ENCODE measurements at places on chromosomes 3 and 15.

GRCh38 chr3:141489203-141489602, 2.4 kb downstream of the RASA2 start:
- DNase-seq: no peak

DNA sequence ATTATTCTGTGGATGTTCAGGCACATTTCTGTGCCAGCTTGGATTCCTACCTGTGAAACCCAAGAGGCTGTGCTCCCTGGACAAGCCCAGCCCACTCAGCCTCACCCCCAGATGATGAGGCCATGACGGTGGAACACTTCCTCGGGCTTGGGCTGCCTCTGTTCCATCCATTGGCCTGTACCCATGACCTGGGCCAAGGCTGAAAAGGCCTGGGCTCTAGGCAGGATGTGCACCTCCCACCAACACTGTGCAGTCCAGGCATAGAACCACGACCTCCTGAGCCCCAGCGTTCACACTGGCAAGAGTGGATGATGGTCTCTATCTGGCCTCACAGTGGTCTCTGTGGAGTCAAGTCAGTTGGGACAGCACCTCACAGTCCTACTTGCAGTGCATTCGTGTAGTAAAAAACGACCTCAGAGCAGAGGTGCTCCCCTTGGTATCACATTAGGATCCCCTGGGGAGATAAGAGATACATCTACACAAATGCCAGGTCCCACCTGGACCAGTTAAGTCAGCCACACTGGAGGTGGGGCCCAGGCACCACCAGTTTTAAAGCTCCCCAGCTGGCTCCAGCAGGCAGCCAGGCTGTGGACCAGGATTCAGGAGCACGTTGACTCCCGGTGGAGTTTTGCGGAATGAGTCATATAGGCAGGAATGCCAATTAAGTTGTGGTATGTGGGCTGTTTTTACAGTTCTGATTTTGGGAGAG, 39.0 kb upstream of the IGF1R start:
- no peak for DNase-seq

DNA sequence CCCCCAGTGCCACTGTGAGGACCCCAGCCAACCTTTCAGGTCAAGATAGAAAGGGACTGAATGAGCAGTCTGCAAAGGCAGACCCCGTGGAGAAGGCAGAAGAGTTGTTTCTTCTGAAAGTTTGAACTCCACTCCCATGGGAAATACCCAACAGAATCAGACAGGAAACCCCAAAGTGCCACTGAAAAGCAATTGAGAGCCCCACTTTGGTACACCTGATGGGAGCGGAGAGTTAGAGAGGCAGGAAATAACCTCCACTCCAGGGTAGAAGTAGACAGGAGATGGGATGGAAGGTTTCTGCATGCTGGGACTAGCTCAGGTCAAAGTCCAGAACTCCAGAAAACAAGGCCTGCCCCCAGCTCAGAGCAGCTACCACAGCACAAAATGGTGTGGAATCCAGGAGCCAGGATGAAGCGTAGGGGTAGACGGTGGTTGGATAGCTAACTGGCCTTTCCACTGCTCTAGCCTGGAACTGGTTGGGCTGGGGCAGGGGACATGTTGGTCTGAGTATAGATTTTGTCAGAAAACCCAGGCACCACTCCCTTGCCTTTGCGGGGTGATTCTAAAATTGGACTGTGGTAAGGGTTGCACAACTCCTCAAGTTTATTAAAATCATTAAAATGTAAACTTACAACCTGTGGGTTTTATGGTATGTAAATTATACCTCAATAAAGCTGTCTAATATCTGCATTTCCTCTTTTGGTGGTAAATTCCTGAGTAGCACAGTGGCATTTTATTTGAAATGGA, 1.9 kb upstream of the RAB43 start:
- no peak for DNase-seq

GRCh38 chr3:42996021-42996420, 16.9 kb downstream of the GASK1A start:
- no peak for DNase-seq

DNA sequence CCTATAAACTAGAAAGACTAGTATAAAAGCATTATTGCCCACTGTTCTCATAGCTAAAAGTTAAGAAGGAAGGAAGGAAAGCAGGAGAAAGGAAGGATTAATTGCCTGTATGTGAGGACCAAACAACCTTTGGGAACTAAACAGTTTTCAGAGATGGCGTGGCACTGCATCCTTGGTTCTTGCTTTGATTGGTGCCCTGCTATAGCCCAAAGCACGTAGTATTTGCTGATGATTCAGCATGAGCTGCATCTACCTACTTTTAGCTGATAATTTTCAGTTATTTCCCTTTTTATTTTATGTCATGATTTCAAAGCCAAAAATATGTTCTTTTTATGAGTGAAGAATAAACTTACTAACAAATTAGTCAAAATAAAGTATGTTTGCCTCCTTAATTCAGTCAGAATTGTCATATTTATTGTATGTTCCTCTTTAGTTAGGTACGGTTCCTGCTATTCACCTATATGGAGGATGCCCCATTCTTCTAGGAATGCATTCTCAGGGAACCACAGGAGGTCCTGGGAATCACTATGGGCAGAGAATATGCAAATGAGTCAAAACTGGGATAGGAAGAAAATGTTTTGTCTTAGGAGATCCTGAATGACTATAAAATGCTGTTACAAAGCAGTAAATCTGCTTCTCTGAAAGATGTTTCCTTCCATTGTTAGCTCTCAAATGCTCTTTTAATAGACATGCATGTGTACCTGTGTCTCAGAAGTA, 65.4 kb upstream of the THSD4 start:
- no peak for DNase-seq

GRCh38 chr3:13451301-13451673, 28.8 kb upstream of the HDAC11 start:
- DNase-seq: peak; percentile 14

DNA sequence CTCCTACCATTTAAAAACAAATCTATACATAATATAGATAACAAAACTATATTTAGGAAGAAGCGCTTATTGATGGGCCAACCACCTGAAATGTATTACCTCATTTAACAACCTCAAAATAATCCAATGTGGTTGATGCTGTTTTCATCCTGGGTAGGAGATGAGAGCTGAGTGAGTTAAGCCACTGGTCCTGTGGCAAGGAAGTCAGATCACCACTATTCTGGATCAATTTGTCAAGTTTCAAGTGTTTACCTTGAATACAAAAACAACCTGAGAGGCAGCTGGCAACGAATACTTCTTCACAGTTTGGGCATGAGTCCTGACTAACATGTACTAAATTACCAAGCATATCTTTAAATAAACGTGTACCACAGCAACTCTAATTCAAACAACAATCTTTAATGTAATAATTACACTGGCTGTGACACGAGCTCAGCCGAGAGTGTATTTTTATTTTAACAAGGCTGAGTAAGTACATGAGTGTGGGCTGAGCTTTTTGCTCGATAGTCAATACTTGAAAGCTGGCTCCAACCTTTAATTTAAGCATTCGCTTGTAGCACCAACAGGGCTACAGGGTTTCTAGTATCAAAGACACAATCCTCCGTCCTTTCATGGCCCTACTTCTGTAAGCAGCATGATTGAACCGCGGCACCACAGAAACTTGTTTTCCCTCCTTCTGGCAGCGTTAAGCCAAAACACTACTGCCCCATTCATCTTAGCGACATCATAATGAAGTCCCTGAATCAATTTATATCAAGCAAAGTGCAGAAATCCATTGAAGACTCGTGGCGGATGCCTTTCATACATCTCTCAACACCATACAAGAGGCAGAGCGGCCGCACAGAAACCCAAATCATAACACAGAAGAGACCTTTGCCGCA, 93.8 kb upstream of the ICE2 start:
- DNase-seq: no peak

GRCh38 chr3:164340273-164340672, 738.0 kb downstream of the SI start:
- DNase-seq: no peak

DNA sequence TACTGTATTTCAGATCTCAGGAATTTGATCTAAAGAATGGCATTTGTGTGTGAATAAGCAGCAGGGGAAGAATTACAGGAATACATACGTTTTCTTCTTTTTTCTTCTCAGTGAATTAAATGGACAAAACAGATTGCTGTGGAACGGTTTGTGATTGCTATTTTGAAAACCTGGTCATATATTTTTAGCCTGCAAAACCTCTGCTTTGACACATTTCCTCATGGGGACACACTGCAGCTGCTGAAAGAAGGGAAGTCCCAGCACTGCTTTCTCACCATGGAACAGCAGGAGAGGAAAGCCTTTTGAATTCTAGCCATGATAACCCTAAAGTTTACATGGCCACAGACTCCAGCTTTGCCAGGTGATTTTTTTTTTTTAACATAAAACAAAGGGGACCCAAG, 315.0 kb downstream of the OXSM start:
- no peak for DNase-seq

- DNase-seq: no peak
Measured at GRCh38 chr15:28890711-28891495, 5.1 kb downstream of the APBA2 start.

GRCh38 chr15:92810418-92811138, 89.5 kb upstream of the CHD2 start:
- no peak for DNase-seq

GRCh38 chr15:74123131-74123429, 7.3 kb upstream of the ISLR2 start:
- DNase-seq: no peak

DNA sequence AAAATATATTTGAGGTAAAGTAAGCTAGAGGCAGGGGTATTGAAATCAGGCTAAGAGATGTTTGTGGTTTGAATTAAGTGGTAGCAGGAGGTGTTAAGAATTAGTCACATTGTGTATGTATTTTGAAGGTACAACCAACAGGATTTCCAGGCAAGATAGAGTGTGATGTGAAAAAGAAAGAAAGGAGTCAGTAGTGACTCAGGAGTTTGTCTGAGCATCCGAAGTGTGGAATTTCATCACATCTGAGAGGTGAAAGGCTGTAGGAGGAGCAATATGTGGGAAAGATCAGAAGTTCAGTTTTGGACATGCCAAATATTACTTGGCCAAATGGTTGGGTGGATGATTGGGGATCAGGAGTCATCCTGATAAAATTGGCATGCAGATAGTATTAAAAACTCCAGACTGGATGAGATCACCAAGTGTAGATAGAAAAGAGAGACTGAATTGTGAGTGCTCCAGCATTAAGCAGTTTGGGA, 32.1 kb upstream of the EBLN2 start:
- DNase-seq: no peak

DNA sequence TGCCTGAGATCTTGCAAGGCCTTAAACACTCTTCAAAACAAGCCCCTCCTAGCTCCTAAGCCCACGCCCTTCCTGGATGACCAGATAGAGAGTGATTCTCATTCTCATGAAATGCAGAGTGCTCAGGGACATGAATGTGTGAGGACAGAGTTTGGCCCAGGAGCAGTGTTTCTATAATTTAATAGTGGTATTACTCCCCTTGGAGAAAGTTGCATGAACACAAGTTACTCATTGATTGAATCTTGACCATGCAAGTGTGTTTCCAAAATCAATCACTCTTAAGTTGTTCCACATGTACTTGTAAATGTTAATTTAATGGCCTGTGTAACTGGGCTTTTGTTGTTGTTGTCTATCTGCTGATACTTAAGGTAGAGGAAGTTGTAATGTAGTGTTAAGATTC, 181.6 kb downstream of the ADAMTSL3 start:
- DNase-seq: no peak

DNA sequence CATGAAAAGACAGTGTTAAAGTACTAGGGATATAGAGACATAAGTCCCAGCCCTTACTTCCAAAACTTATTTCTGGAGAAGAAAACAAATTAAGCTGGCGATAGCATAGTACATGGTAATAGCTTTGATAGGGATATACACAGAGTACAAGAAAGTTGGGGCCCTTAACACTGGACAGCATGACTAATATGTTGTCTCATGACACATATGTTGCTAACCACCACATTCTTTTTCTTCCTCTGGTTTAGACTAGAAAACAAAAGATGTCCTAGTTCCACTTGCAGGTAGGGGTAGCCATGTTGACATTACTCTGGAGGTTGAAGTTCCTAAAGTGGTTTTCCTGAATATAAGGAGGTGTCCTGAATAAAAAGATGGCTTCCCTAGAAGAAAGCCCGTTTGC, 75.3 kb downstream of the RFX7 start:
- no peak for DNase-seq

DNA sequence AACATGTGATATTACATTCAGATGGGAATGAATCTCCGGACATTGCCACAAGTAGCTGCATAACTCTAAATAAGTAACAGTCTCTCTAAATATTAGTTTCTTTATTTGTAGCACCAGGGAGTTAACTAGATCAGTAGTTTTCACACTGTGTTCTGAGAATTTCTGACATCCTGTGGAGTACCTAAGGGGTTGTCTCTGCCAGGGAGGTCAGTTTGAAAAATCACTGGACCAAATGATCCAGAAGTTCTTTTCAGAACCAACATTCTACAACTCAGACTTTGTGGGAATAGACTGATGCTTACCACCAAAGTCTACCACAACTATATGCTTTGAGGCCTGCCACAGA, 9.0 kb upstream of the ILDR1 start:
- DNase-seq: no peak

- no peak for DNase-seq
Measured at GRCh38 chr3:151154566-151154965, 48.5 kb downstream of the GPR171 start.

DNA sequence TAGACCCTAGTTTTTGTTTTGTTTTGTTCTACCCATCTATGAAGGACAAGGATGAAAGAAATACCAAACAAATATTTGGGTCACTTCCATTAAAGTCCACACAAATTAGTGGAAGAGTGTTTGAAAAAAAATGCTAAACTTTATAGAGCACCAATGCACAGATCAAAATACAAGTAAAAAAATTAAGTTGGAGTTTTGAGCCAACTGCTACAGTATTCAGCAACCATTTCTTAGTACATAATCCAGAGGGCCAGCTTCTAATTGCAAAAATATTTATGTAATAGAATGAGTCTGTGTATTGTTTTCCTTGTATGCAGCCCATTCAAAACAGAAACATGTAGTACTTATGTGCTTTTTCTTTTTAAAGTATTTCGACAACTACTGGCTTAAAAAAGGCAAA, 121.1 kb downstream of the CBLB start:
- DNase-seq: no peak

- no peak for DNase-seq
Measured at GRCh38 chr3:172192830-172193415, 153.5 kb downstream of the FNDC3B start.

GRCh38 chr3:189947948-189948723, 172.6 kb downstream of the P3H2 start:
- DNase-seq: no peak

DNA sequence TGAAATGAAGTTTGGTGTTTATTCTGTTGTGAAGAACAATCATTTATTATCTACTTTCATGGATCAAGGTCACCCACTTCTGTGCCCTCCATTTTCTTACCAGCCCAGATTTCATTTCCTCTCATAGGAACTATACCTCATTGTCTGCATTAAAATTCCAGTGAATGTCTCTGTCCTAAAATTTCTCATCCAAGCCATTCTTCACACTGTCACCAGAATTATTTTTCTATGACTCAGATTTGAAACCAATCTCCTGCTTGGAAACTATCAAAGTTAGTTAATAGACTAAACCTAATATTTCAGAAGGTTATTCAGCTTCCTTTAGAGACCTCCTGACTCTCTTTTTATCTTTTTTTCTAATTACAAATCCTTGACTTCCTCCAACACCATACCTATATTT, 364.1 kb upstream of the CBLB start:
- DNase-seq: no peak
